ENCODE measurements at places on chromosomes 3 and 15.

DNA sequence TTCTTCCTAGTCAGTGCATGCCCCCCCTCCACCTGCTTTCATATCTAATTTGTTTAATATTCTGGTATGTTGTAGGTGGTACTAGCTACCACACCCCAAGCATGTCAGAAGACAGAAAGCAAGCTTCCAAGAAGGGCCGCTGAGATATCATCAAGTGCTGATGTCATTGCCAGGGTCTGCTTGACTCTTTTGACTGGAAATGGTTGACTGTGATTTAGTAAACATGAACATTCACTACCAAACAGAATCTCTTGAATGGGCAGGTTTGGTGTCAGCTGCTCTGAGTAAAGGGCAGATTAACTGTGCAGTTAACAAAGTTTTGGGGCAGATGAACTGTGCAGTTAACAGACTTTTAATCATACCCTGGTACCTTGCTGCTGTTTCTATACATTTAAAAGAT, 244.2 kb upstream of the SATB1 start:
- no peak for DNase-seq

DNA sequence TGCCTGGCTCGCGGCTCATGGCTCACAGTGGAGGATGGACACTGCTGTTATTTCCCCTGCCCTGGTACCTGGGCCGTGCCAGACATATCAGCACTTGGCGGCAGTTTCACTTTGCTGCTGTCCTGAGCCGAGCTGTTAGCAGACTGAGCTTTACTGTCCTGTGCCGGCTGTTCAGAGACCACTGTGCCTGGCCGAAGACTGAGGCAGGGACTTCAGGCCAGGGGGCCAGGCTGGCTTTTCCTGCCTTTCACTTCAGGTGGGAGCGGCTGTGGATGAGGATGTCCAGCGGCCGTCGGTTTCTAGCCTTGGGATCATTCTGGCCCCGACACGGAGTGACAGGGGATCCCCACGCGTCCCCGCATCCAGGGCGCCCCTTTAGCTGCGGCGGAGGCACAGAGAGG, 1.1 kb downstream of the ATP10A start:
- no peak for DNase-seq

DNA sequence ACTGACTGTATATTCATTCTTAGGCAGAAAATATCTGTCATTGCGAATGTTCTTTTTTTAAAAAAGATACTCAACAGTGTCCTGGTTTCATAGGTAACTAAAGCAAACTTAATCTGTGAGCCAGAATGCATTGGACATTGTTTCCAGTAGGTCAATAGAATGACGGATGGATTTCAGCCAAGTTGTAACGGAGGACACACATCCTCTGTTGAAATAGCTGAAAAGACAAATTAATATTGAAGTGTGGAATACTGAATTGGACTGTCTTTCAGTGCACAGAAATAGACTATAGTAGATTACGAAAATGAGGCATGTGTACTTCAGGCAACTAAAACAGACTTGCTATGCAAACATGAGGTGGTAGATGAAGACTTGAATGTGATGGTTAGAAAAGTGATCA, 461.6 kb downstream of the WDR72 start:
- no peak for DNase-seq

DNA sequence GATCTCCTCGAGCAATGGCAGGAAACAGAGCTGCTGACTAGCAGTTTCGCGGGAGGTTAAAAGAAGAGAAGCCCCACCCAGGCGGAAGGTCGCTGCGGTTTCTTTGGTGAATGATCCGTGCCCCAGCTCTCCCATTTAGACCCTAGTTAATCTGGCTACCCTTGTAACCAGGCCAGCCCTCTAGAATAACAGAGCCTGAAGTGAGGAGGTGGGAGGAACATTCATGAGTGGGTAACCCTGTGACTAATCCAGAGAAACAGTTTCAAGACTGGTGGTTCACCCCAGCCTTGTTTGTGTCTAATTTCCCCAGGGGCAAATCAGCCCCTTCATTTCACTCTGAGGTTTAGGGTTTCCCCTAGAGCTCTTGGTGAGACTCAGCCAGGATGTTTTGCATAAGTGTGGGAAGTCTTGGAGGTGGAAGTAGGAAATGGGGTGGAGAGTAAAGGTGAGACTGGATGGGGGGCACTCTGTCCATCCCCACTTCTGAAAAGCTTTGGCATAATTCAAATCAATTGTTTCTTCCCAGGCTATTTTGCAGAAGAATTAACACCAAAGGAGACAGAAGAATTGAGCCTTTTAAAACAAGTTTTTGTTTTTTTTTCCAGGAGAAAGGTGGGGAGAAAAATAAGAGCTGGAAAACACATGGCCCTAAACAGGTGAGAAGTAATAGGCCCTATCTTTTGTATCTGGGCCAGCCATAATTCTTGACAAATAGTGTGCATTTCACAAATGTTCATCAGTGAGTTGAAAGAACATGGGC, 303.1 kb downstream of the RPLP1 start:
- DNase-seq, result no peak

GRCh38 chr3:36756269-36756668, 8.1 kb downstream of the DCLK3 start:
- DNase-seq, result no peak

- no peak for DNase-seq
Observed at GRCh38 chr3:54045061-54045815, 77.1 kb upstream of the CACNA2D3 start.

- DNase-seq, result no peak
Observed at GRCh38 chr3:933326-933725, 159.5 kb upstream of the CNTN6 start.

DNA sequence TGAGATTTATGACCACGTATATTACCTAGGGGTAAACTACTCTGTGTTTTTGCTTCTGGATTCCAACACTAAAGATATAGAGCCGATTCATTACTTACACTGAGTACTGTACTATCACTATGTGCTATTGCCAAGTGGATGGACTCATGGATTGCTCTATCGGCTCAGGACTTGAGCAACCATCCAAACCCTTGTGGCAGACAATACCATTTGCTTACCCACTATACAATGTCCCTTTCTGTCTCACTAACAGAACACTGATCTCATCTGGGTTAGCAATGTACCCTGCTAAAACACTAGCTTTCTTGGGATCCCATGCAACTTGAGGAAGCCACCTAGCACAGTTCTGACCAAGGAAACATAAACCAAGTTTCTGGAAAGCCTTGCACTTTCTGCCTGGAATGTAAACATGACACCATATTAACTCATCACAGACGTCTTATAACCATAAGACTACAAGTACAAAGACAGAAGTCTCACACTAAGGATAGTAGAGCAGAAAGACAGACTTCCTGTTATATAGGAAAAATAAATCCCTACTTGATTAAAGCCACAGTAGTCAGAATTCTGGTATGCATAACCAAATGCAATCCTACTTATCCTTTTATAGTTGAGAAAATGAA, 38.6 kb downstream of the HACD2 start:
- DNase-seq, result no peak

DNA sequence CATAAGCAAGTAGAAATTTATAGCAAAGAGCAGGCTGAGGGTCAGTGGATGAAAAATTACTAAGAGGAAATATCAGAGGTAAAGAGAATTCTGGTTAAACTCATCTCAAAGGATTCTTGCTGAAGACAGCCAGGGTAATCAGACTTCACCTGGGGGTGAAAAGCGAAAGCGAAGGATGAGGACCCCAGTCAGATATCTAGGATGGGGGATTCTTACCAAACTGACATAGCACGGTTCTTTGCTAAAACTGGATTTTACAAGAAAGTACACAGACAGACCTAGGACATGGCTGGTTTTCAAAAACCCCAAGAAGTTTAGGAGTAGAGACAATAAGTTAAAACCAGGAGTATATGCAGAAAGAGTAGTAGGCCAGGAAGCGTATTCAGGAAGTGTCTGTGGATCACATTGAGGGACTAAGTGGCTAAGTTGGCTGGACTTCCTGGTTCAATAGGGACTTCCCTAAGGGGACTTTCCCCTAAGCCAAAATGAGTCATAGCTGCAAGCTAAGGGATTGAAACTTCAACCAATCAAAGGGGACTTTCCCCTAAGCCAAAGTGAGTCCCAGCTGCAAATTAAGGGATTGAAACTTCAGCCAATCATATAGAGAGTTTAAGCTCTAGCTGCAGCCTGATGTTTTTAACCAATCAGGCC, 2.4 kb upstream of the CFAP91 start:
- DNase-seq, result no peak

- no peak for DNase-seq
Observed at GRCh38 chr15:74785194-74786032, 3.5 kb downstream of the CSK start.

GRCh38 chr3:160618878-160619277, 53.5 kb upstream of the KPNA4 start:
- DNase-seq, result no peak

- no peak for DNase-seq
Observed at GRCh38 chr3:9415485-9416138, 18.2 kb downstream of the SETD5 start.

DNA sequence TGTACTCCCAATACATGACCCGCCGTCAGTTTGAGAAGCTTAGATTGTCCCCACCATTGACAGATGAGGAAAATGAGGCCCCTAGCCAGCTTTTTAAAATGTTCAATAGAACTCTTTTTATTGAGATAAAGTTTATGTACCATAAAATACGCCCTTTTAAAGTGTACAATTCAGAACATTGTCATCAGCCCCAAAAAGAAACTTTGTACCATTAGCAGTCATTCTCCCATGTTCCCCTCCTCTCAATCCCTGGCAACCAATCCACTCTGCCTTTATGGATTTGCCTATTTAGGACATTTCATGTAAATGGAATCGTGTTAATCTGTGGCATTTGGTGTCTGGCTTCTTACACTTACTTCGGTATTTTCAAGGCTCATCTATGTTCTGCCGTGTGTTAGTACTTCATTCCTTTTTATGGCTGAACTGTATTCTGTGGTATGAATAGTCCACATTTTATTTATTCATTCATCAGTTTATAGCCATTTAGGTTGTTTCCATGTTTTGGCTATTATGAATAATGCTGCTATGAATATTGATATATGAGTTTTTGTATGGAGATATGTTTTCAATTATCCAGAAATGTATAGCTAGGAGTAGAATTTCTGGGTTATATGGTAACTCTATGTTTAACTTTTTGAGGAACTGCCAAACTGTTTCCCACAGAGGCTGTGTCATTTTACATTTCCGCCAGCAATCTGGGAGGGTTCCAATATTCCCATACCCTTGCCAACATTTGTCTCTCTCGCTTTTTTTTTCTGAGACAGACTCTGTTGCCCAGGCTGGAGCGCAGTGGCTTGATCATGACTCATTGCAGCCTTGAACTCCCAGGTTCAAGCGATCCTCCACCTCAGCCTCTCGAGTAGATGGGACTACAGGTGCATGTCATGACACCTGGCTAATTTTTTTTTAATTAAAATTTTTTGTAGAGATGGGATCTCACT, 15.3 kb upstream of the PTPN23 start:
- DNase-seq, result peak; percentile 63

- no peak for DNase-seq
Observed at GRCh38 chr3:140848666-140849065, 93.0 kb upstream of the SLC25A36 start.

DNA sequence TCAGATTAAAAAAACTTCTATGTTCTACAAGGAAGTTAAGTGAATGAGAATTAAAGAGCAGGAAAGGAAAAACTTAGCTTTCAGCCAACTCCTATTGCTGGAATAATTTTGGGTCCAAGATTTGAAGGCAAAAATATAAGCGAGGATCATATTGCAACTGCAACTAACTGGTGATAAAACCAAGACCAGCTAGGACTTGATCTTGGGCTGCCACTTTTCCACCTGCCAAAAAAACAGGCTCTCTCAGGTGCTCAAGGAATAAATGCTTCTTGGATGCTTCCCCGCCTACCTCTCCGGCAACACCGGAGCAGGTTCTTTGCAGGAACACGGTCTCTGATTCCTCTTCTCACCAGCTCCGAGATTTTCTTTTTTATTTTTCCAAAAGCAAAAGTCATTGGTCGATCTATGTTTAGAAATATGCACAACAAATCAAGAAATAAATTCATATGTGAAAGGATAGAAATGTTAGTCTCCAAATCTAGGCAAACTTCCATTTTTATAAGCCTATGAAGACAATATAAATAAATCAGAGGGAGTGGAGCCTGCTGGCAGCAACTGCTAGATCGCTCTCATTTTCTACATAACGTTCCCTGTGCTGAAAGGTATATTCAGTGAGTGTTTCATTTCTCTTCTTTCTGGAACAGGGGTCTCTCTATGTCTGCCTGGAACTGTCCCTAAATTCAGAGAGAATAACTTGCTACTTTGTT, 241.9 kb downstream of the NTRK3 start:
- no peak for DNase-seq

Data from right hindlimb (tissue), 1 donor.